Activated T-helper 1 cell treated with anti-CD3 and anti-CD28 coated beads, Interleukin-12 subunit alpha, Interleukin-12 subunit beta, Interleukin-2, Interleukin-4 antibody, amounts not matched to agents 30 ng/mL and 10 ng/mL and 1 ng/mL, durations not matched to agents 14 hours and 24 hours and 36 hours (primary cell): ENCODE measurements at places on chromosomes 2 and 18.

DNA sequence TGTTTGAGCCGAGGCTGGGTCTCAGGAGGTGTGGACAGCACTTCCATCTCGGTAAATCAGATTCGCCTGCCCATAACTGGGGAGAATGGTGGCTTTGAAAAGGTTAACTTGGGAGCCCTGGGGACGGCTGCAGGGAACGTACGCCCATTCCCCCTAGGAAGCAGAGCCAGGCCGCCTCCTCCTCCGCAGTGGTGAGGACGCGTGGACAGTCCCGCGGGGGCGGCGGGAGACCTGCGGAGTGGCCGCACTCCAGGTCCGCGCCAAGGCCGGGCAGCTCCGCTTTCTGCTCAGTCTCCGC lies 845 bp upstream of the MYCN start:
- no peaks in the 10 kb centered on the region for H3K36me3 ChIP-seq
- H3K27me3 ChIP-seq, result peaks cover 59% of the 10 kb centered on the region
- DNase-seq, result no peak
- H3K27ac ChIP-seq, result no peak overlapping the region
- no peak overlapping the region for H3K4me3 ChIP-seq

DNA sequence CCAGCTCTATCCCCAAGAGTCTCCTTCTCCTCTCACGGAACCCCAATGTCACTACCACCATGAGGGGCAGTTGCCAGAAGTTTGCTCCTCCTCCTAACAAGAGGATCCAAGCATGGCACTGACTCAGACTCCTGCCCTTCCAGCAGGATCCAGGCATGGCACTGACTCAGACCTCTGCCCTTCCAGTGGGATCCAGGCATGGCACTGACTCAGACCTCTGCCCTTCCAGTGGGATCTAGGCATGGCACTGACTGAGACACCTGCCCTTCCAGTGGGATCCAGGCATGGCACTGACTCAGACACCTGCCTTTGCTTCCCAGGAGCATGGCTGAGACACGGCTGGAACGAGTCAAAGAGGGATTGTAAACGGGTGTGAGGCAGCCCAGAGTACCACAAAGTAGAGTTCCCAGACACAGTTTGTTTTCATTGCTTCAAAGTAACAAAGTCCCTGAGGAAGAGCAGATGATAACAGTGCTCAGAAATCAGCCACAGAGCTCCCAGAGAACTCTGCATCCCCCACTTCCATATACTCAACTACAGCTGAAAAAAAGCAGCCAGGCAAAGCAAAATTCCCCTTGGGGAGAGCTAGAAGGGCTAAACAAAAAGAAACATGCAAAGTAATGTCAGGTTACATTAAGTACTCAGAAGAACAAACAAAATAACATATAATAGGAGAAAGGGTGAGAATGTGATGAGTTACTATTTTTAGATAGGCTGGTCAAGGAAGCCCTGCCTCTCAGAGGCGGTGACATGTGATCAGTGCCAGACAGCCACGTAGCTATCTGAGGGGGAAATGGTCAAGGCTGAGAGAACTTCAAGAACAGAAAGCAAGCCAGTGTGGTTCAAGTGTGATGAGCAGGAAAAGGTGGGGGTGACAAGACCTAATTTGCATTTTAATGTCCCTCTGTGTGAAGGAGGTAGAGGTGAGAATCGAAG lies 3.0 kb downstream of the BUB1 start:
- H3K4me1 ChIP-seq, result peaks cover 63% of the 10 kb centered on the region
- peaks cover 25% of the 10 kb centered on the region for H3K36me3 ChIP-seq
- DNase-seq, result peak; percentile 41
- H3K27me3 ChIP-seq, result no peaks in the 10 kb centered on the region
- peak overlapping the region; percentile 91 for H3K27ac ChIP-seq

- no peaks in the 10 kb centered on the region for H3K27me3 ChIP-seq
- H3K36me3 ChIP-seq, result no peaks in the 10 kb centered on the region
- no peak overlapping the region for H3K27ac ChIP-seq
- no peak for DNase-seq
- no peak overlapping the region for H3K4me3 ChIP-seq
These were observed 635.7 kb upstream of the NRXN1 start for GRCh38 chr2:51667679-51668078.

DNA sequence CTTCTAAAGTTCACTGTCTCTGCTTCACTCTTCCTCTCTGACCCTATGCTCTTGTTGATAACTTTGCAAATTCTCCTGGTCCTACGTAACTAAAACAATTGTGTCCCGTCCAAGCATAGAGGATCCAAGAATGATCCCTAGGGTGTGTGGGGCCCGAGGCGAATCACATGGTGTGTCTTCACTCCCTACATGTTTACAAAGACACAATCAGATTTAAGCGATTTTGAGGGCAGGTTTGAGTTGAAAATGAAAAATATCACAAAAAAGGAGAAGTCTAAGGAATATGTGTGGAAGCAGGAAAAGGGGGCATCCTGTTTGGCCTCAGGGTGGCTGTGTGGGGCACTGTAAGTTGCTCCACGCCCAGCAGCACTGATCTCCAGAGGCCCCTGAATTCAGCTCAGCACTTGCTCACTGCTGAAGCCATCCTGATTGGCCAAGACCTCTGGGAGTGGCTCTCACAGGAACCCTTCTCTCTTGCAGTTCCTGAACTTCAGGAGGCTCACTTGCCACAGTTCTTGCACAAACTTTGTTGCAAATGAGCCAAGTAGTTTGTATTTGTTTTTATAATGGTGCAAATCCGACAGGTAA lies 363.6 kb downstream of the ZNF521 start:
- no peak overlapping the region for H3K27ac ChIP-seq
- no peaks in the 10 kb centered on the region for H3K4me1 ChIP-seq
- H3K4me3 ChIP-seq, result no peak overlapping the region
- H3K36me3 ChIP-seq, result no peaks in the 10 kb centered on the region
- no peak for DNase-seq

GRCh38 chr18:13470516-13471197 lies 252.1 kb downstream of the LDLRAD4 start:
- DNase-seq, result no peak
- no peak overlapping the region for H3K27ac ChIP-seq
- peaks cover 32% of the 10 kb centered on the region for H3K4me1 ChIP-seq
- H3K4me3 ChIP-seq, result no peak overlapping the region
- no peaks in the 10 kb centered on the region for H3K27me3 ChIP-seq

DNA sequence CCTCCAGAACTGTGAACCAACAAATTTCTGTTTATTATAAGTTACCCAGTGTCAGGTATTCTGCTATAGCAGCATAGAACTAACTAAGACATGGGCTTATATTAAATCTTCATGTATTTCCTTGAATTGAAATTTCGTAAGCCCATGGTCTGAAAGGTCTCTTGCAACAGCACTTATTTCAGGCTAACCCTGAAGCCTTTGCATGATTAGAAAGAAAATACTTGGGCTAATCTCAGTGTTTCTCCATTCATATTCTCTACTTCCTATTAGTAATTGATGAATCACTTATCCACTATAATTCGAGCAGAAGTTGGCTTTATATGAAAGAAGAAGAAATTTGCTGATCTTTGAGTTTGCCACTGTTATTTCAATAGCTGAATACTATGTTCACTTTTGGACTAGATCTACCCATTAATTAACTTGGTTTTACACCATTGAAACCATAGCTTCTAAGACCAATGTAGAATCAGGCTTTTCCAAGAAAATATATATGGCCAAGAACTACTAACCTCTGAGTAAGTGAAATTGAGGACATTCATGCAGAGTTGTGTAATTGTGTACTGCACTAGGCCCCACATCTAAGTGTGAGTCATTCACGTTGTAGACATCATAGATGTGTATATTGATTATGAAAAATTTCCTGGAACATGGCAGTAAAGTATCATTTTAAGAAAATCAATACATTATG lies 731.6 kb downstream of the SOCS6 start:
- no peaks in the 10 kb centered on the region for H3K36me3 ChIP-seq
- DNase-seq, result no peak
- no peaks in the 10 kb centered on the region for H3K4me1 ChIP-seq
- no peak overlapping the region for H3K27ac ChIP-seq
- no peaks in the 10 kb centered on the region for H3K27me3 ChIP-seq

GRCh38 chr18:23578891-23579653 lies 7.2 kb downstream of the NPC1 start:
- DNase-seq, result no peak
- H3K27me3 ChIP-seq, result no peaks in the 10 kb centered on the region
- peak overlapping the region; percentile 0 for H3K4me3 ChIP-seq
- peaks cover 45% of the 10 kb centered on the region for H3K36me3 ChIP-seq
- peaks cover 67% of the 10 kb centered on the region for H3K4me1 ChIP-seq
- no peak overlapping the region for H3K27ac ChIP-seq

DNA sequence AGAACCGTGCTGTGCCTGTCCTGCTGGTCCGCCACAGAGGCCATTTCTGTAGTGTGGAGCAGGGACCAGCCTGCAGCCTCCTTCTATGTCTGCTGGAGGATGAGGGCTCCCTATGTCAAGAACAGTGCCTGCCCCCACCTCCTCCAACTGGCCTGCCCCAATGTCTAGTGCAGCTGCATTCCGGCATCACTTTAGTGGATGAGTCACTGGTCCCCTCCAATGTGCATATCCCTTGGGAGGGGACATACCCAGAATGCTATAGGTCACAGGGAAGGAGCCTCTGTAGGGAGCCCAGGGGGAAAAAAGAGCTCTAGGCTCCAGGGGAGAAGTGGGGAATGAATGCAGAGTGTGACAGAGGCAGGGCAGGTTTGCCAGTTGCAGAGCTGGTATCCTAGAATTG lies 219.6 kb downstream of the CELF4 start:
- no peaks in the 10 kb centered on the region for H3K4me1 ChIP-seq
- H3K27ac ChIP-seq, result no peak overlapping the region

DNA sequence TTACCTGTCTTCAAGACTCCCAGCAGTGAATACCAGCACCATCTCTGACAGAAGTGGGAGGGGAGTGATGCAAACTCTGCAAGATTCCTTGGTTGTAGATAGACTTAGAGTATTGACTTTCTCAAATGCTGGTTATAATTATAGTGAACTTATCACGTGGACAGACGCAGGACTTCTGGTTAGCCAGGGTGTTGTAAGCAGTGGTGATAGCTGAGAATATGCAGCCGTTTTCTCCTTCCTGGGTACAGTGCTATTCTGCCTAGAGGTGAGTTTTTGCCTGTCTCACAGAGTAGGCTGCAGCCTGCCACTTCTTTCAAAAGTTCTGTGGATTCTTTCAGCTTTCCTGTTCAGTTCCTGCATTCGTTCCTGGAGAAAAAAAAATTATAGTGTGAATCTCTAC lies 733 bp upstream of the CXCR2 start:
- no peak overlapping the region for H3K4me3 ChIP-seq
- H3K4me1 ChIP-seq, result peaks cover 11% of the 10 kb centered on the region
- DNase-seq, result no peak
- H3K27me3 ChIP-seq, result peaks cover 10% of the 10 kb centered on the region
- H3K36me3 ChIP-seq, result no peaks in the 10 kb centered on the region
